ENCODE measurements at places on chromosomes 4 and X. TPM values are rescaled to one million over a fixed set of nuclear protein-coding genes. Genes with fewer than 3 reads are reported as not detected.

DNA sequence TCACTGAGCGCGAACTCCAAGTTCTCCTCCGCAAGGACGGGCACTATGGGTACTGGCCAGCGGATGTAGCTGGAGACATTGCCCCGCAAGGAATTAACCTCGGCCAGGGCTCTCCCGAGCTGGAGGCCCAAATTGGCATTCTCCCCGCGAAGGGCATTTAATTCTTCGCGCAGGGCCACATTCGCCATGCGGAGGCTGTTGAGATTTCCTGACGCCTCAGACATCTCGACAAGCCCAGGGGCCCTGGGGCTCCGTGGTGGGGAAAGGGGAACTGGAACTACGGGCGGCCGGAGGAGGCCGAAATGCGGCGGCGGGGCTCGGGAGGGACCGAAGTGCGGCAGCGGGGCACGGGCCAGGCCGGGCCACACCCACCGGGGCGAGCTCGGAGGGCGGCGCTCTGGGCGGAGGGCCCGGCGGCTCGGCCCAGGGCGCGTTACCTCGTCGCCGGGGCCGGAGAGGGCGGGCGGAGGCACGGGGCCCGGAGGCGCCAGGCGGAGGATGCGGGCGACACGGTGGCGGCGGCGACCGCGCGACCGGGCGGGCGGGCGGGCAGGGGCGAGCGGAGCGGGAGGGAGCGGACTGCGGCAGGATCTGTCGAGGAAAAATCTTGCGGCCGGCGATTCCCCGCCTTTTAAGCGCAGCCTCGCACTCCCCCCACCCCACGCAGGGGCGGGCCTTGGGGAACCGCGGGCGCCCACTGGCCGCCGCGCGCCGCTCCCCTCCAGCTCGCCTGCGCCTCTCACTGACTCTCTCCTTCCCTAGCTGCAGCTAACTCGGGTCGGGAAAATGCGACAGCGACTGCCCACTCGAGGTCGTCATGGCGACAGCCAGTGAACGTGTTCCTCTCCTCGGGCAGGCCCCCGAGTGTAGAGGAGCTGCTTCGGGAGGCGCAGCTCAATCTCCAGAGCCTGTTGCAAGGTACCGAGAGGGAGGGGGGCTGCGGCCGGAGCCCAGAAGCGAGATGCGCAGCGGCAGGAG, at the start of gene RTL5:
TSS of gene RTL5 (minus strand) at position 599 of the 978 bp plus-strand sequence.
- DNase-seq: peak; percentile 84

GRCh38 chr4:3202836-3203820, 45.8 kb upstream of the MSANTD1 start:
- no peak for DNase-seq

DNA sequence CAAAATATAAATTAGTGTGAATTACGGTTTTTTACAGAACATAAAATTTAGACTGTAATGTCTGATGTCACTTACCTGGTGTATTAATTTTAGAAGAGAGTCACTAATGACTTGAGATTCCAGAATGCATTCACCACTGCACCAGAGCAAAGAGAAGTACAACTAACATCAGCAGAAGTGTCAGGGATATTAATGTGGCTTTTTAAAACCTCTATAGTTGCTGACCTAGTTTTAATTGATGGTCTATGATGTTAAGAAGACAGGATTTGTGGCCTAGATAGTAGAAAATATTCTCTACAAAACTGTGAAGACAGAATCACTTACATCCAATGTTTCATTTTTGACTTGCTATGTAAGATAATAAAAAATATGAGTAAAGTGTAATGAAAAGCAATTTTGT, 1181.6 kb downstream of the RAPGEF2 start:
- no peak for DNase-seq

DNA sequence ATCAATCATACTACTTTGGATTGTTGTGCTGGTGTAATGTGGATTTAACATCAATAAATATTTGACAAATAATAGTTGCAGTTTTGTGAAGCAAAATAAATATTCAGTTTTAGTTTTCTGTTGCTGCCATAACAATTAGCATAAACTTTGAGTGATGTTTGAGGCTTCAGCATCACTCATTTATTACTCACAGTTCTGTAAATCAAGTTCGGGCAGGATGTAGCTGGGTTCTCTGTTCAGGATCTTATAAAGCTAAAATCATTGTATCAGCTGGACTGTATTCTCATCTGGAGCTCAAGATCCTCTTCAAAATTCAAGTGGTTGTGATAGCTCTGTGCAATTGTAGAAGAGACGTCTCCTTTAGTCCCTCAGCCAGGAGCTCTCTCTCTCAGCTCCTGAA, 81.7 kb downstream of the CBR4 start:
- no peak for DNase-seq

DNA sequence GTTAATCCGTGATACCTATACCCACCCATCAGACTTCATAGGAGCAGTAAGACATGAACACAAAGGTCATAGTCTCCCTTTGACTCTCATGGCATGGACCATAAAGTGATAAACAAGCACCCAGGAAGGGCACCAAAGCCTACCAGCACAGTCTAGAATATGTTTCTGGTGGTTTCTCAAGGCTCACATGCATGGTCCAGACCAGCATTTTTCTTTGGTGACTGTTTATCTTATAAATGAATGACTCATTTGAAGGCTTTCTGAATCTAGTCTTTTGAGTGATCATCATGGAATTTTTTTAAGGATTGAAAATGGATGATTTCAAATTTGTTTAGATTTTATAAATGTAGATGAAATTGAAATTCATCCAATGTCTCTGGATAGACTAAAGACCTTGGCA, 32.0 kb upstream of the AMELX start:
- no peak for DNase-seq

DNA sequence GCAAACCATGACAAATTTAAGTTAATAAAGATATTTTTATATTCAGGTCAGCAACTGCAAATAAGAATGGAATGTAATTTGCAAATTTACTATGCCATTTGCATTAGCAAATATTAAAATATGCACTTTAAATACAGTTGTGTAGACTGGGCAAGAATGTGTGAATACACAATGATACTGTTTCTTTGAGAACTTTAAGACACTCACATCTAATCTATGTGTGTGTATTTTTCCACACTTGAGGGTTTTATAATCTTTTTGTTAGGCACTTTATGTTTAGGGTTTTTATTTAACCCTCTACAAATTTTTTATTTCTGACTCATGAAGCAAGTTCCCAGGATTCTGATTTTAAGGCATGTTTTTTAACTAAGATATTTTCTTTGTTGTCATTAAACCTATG, 23.9 kb upstream of the NDNF start:
- DNase-seq: no peak

- no peak for DNase-seq
Measured at GRCh38 chr4:7244751-7245320, 52.5 kb downstream of the SORCS2 start.

DNA sequence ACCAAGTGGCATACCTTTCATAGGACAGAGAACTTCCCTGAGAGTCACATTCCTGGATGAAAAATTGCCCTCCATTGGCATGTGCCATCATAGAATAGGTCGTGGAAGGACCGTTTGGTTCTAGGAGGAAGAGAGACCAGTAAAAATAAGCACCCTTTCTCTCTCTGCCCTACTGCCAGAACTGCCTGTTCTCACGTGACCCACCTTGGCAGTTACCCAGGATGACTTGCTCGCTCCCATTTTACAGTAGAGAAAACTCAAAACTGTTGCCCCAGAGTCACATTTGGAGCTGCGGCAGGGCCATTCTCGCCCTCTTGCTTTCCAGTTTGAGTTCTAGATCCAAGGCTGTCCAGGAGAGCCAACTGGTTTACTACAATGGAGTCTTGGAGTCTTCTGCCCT, 1.1 kb upstream of the NLGN3 start:
- no peak for DNase-seq

DNA sequence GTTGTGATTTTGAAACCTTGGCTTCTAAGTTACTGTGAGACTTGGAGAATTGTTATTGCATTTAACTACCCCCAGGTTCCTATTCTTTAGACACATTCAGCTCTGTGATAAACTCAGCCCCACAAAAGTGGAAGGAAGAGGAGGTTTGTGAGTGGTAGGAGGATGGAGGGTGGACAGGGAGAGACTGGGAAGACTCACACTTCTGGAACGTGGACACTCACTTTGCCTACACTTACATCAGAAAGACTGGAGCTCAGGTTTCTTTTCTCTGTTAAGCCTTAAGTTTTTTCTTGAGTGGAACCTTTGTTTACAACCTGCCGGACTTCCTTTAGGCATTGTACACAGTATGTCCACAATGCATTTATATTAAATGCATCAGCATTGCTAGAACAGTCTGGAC, 99.0 kb downstream of the AREG start:
- DNase-seq: no peak

DNA sequence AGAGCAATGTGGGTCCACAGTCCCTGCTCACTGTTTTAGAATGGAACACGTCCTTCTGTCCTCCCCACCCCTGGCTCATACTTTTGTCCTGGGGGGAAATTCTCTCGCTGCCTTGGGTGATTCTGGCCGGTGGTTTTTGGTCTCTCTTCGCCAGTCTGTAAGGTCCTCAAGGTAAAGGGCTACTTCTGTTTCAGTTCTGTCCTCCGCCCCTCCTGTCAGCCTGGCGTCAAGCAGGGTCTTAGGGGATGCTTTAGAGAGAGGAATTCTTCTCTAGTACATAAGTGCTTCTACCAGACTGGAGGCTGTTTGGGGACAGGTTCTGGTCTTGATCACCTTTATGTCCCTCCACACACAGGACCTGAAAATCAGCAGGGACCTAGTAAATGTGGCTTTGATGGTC, 617 bp upstream of the MRFAP1L1 start:
- DNase-seq: no peak

- DNase-seq: no peak
Measured at GRCh38 chr4:78446619-78447018, 105.0 kb upstream of the ANXA3 start.

- DNase-seq: no peak
Measured at GRCh38 chr4:56662782-56663468, 18.2 kb downstream of the HOPX start.

DNA sequence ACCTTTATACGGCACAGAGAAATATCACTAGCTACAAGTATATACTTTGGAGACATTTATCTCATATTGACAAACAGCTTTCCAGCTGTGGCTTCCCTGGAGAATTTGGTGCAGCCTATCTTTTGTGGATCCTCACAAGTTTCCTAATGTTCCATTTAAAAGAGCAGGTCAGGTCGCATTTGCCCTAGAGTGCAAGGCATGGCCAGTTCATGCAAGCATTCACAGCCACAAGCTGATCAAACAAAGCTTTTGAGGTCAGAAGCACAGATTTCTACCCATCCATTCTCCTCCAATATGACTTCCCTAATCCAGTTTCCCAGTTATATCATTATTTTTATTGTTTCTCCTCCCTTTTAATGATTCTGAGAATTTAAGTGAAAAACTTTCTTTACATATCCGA, 1008.4 kb upstream of the AGA start:
- no peak for DNase-seq

- DNase-seq: no peak
Measured at GRCh38 chr4:106773076-106773905, 262.8 kb downstream of the DKK2 start.

DNA sequence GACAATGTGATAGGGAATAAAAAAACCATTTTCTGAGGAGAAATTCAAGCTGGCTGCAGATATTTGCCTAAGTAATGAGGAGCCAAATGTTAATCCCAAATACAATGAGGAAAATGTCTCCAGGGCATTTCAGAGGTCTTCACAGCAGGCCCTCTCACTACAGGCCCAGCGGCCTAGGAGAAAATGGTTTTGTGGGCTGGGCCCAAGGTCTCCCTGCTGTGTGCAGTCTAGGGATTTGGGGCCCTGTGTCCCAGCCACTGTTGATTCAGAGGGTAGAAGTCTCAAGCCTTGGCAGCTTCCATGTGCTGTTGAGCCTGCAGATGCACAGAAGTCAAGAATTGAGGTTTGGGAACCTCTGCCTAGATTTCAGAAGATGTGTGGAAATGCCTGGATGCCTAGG, 778.7 kb downstream of the CENPC start:
- DNase-seq: no peak

DNA sequence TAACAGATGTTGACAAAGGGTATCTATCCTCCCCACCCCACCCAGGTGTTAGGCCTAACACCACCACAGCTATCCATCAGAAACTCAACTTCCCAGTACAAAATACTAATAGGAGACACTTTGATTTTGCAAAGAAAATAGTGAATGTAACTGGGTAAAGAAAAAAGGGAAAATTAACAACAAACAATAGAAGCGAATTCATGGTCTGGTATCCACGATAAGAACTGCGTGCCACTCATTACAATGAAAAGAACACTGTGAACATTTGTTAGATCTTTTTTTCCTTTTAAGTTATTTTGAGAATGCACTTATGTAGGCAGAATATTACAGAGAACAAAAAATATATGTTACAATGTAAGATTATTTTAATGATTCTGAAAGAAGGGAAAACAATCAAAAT, 12.0 kb downstream of the TSPAN5 start:
- DNase-seq: no peak

Gene CCNB3
- total RNA-seq: 0.11 TPM

Gene MGAT4D
- not detected for total RNA-seq

Gene MXRA5
- 44.2 TPM for total RNA-seq

Gene MID1IP1
- 80.2 TPM for total RNA-seq

Gene STPG2
- 0.45 TPM for total RNA-seq

Gene SLBP
- total RNA-seq: 12.8 TPM

Gene GABRQ
- total RNA-seq: not detected
